ENCODE measurements at places on chromosomes 13 and 19.

DNA sequence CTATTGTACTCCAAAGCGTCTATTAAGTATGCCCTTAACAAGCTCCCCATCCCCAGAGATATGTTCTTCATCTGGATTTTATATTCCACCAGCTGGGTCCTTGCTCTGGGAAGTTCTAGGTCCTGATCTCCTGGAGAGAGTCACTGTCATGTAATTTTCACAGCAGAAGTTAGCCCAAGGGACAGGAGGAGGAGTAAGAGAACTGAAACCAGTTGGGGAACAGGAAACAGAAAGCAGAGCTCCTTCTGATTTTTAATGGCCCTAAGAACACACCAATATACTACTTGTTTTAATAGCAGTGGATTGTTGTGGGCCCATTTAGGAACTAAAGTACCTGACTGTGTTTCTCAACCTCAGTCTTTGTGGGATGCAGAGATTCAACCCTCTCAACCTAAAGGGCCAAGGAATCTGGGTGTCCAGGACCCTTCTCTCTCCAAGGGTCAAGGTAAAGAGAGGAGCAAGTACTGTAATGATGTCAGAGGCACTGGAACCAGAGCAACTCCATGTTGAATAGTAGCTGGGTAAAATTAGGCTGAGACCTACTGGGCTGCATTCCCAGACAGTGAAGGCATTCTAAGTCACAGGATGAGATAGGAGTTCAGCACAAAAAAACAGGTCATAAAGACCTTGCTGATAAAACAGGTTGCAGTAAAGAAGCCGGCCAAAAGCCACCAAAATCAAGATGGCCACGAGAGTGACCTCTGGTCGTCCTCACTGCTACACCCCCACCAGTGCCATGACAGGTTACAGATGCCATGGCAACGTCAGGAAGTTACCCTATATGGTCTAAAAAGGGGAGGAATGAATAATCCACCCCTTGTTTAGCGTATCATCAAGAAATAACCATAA lies 8.1 kb upstream of the FPR3 start:
- DNase-seq = no peak

- DNase-seq = no peak
Observed at GRCh38 chr13:87878706-87879105, 207.5 kb downstream of the SLITRK5 start.

DNA sequence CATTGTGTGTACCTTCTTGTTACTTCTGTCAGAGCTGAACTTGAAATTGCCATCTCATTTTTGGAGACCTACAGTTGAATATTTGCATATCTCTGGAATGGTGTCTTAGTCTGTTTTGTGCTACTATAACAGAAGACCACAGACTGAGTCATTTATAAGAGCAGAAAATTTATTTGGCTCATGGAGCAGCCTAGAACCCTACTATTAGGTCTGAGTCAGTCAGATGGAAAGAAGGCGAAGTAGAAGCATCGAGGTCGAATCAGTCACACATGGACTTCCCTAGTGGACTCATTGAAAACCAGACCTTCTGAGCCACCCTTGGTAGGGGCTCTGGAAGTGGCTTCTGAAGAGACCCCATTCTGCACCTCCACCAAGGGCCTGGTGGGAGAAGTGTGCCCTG lies 33.9 kb upstream of the TPT1 start:
- DNase-seq = no peak

DNA sequence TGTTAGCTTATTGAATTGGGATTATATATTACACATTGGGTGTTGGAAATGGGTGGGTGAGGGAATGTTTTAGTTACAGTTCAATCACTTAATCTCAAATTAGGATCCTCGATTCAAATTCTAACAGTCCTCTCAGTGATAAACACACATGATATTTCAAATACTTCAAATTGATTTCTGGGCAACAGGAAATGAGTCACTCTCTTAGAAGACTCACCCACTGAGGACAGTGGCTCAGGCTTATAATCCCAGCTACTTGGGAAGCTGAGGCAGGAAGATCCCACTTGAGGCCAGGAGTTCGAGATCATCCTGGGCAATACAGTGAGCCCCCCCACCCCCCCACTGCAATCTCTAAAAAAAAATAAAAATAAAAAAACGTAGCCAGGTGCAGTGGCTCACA lies 435.3 kb downstream of the KLF12 start:
- no peak for DNase-seq

DNA sequence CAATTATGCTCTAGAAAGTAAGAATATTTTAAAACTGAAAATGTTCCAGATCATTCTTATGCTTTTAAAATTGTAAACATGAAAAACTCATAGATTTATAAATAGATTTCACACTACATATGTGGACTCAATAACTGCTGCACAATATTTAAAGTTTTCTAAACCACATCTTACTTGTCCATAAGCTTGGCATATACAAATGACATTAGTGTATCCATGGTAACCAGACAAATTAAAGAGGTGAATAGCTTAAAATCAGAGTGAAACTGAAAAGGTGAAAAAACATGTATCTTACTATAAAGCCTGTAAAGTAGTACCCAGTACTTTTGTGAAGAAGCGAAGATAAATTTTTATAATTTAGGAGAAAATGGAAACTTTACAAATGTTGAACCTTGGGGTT lies 151.2 kb upstream of the MYO16 start:
- DNase-seq = no peak

DNA sequence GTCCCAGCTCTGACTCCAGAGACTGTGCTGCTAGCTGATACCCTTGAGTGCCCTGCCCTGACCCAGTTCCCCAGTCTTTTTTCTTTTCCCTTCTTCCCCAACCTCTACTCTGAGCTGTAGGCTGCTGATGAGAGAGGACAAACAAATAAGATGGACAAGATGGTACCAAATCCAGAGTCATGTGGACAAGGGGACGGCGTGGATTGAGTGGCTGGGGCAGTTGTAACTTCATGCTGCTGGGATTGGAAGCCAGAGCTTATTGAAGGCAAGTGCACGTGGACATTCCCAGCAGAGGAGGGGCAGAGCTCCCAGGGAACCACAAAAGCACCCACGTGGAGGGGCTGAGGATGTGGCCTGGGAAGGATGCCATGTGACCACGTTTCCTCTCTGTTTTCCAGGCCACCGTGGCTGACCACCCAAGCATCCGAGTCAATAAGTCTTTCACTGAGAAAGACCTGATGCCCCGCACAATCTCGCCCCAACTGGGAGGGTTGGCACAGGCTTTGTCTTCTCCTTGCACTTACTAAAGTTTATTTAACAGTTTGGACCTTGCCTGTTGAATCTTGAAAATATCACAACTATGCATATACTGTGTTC lies 323.3 kb upstream of the ZNF507 start:
- no peak for DNase-seq

GRCh38 chr13:51715613-51716012 lies 88.3 kb downstream of the DHRS12 start:
- DNase-seq = no peak

- no peak for DNase-seq
Observed at GRCh38 chr13:36986462-36987240, 12.5 kb downstream of the ALG5 start.

DNA sequence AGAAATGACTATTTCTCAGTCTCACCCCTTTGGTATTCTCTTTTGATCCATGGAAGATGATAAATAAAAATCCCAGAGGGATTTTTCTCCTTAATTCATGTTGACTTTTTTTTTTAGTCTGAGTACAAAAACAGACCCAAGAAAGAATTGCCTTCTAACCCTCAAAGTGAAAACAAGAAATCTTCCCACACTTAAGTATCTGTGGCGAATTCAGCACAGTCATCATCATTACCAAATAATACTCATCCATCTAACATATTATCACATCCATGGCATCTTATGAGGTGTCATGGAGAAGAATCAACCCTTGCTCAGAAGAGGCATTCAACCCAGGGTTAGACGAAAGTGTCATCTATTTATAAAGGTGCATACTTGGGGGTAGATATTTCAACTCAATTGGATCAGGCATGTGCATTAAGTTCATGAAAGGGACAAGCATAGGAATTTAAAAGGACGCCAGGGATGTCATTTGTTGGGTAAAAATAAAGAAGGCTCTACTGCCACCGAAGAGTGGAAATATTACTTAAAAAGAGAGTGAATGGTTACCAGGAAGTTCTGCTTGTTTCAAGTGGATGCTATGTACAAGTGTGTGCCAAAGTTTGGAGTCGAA lies 101.9 kb downstream of the FLT1 start:
- DNase-seq = no peak

DNA sequence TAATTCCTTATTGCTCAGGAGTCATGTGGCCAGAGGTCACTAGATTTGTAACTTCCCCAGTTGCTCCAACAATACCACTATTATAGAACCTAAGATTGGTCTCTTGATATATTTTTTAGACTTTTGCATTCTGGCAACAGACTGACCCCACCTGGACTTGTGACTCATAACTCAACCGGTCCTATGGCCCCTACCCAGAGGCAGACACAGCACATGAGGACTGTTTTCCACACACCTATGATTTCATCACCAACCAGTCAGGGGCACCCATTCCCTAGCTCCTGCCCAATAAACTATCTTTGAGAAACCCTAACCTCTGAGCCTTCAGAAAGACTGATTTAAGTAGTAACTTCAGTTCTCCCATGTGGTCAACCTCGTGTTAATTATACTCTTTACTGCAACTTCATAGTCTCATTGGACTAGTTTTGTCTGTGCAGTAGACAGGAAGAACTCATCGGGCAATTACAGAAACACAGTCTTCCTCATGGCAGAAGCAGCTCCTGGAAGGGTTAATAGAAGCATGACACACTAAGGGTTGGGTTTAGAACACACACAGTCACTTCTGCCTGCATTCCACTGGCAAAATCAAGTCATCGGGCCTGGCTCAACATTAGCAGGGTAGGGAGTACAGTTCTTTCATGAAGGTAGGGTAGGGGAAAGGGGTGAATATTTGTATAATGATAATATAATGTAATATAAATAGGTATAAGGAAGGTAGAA lies 251.8 kb downstream of the UQCRFS1 start:
- DNase-seq = no peak

GRCh38 chr19:10379880-10380312 lies 476 bp downstream of the TYK2 start:
- no peak for DNase-seq

GRCh38 chr19:45568732-45569131 lies 15.9 kb downstream of the OPA3 start:
- DNase-seq = no peak

GRCh38 chr13:64057372-64058020 lies 2641.8 kb upstream of the PCDH20 start:
- no peak for DNase-seq

GRCh38 chr13:110115591-110115990 lies 191.4 kb downstream of the COL4A1 start:
- DNase-seq = no peak

GRCh38 chr13:111893071-111893606 lies 173.8 kb upstream of the SOX1 start:
- no peak for DNase-seq

DNA sequence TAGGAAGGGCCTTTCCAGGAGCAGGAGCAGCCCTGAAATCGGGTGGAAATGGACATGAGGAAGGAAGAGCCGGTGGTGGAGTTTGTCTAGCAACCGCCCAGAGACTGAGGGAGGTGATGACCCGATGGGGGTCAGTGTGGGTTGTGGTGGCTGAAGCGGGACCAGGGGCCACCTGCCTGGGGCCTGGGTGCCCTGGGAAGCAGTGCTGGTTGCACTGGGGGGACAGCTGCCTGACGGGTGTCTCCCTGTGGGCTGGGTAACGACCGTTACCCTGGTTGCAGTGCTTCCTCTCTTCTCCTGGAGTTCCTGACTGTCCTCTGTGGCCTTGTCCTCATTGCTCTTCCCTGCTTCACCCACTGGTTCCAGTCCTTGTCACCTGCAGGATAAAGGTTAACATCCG lies 13.0 kb downstream of the ZNF536 start:
- no peak for DNase-seq

GRCh38 chr19:58183817-58184215 lies 955 bp downstream of the ZNF274 start:
- DNase-seq = peak; percentile 33

DNA sequence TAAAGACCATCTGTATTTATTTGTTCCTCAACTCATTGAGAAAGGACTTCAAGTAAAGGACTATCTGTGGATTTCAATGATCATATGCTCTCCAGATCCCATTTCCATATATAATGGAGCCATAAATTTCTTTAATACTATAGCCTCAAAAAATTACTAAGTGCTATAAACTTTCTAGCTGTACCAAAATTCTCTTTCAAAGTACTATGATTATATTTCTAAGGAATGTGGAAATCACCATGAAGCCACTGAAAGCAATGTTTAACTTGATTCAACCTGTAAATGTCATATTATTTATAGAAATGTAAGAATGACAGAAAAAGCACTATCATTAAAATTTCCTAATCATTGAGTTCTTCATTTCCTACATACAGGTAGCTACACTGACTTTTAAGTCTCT lies 20.7 kb downstream of the TBC1D4 start:
- no peak for DNase-seq

GRCh38 chr13:91948736-91949135 lies 550.3 kb downstream of the GPC5 start:
- DNase-seq = no peak

GRCh38 chr13:105196052-105196451 lies 1339.4 kb downstream of the EFNB2 start:
- no peak for DNase-seq

- DNase-seq = no peak
Observed at GRCh38 chr19:44552324-44552723, 22.8 kb upstream of the CEACAM20 start.

DNA sequence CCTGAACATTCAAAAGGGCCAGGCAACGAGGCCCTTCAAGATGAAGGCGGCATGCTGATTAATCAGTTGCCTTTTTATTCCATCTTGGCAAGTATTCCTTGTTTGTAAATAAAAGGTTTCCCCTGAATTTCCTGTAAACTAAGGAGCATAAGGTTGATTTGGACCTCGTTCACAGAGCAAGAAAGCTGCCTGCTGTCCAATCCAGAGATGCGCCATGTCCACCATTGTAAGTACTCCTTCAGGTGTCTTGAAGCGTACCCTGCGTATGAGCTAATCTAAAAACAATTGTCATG lies 884.7 kb downstream of the PCDH9 start:
- no peak for DNase-seq

- no peak for DNase-seq
Observed at GRCh38 chr13:85140192-85140591, 659.0 kb downstream of the SLITRK6 start.

DNA sequence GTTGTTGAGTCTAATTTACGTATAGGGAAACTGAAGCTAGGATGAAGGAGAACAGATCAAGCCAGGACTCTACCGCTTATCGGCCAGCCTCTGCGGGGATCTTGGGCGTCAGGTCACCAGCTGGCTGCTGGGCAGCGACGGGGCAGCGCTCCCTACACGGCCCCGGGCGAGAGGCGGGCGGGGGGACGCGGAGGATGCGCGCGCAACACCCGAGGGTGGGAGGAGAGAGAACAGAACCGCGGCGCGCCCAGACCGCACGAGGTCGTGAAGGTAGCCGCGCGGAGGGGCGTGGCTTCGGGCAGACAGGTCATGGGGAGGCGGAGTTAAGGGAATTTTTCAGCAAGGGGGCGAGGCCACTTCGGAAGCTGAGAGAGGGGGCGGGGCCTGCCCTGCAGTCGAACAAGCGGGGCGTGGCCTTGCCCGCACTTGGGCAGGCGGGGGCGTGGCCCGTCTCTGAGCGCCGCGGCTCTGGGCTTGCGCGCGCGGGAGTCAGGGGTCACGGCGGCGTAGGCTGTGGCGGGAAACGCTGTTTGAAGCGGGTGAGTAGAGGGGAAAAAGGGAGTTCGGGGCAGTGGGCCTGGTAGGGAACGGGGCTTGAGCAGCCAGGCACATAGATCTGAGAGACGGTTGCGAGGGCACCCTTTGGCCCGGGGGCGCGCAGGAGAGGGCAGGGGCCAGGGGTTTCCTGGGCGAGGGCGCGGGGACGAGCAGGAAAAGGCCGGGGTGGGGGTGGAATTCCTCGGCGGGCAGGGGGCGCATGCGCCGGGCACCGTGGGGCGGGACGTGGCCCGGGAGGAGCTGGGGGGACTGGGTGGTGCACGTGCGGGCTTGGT lies at the start of gene POLD1:
Gene POLD1 (plus strand): TSS at position 496 of the 833 bp plus-strand sequence. CDS start 14,505 bp downstream, outside the sequence.
- DNase-seq = peak; percentile 91
